Dermis blood vessel endothelial cell (primary cell): ENCODE measurements at places on chromosomes 3 and 15. TPM values are rescaled to one million over a fixed set of nuclear protein-coding genes. Genes with fewer than 3 reads are reported as not detected.

AGBL1 gene
- not detected in 2 replicates for total RNA-seq

SETMAR gene
- 9.1 and 10.6 TPM in 2 replicates for total RNA-seq

CISH gene
- total RNA-seq = 0.37 and 0.51 TPM in 2 replicates

GXYLT2 gene
- total RNA-seq = under 0.01 and 0.09 TPM in 2 replicates

LRRC31 gene
- total RNA-seq = not detected in 2 replicates

ISL2 gene
- total RNA-seq = 0.56 and 1.2 TPM in 2 replicates

GHSR gene
- total RNA-seq = not detected in 2 replicates

DNA sequence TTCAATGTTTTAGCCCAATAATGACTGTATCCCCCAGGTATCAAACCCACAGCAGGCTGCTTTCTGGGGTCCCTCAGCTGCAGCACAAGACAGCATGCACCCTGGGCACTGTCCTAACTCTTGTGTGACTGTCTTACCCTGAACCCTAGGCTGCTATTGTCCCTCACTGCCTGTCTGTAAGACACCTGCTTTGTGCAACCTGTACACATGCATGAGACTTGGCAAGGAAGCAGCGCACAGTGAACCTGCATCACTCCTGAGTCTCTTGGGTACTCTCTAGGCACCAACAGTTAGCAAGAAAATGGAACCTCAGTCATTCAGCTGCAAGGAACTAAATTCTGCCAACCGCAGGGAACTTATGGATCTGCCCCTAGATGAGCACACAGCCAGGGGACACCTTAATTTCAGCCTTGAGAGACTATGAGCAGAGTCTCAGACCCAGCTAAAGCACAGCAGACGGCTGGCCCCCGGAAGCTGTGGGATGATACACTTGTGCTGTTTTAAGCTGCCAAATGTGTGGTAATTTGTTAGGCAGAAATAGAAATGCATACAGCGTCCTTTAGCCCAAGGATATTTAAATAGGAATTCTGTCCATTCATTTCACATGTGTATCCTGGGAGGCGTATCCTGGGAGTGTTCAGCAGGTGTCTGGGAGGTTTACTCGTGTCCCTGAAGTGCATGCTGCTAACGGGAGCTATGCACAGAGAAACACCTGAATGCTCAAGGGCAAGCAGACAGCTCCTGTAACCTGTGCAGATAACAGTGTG is 223.8 kb downstream of the KLF13 start:
- DNase-seq = no peak

DNA sequence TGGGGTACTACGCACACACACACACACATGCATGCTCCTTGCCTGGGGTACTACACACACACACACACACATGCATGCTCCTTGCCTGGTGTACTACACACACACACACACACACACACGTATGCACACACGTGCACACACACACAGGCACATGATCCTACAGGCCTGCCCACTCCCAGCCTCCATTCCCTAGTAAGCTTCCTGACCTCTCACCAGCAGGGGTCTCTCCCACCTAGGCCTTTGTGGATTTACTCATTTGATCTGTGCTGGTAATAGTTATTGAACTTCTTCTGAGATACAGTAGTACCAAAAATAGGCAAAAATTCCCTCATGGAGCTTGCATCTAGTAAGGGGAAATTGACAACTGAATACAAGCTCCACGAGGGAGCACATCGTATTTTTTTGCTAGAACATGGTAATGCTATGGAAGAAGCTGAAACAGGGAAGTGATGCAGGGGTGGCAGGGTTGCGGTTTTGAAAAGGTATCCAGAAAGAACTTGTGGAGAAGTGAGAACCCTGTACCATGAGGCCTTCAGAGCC is 19.1 kb downstream of the TTC21A start:
- DNase-seq = peak; percentile 86

DNA sequence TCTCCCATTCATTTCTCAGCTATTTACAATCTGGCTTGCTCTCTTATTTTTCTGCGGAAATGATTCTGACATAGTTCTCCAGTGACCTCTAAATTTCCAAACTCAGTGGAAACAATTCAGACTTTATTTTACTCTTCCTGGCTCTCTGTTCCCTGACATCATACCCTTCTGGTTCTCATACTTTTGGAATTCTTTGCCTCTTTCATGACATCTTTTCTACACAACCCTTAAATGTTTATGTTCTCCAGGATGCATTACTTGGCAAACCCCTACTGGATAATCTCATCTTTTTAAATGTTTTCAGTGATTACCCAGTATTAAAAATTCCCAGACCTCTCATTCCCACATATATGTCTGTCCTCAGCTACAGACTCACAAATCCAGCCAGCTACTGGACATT is 23.9 kb upstream of the PLSCR4 start:
- peak; percentile 96 for DNase-seq

DNA sequence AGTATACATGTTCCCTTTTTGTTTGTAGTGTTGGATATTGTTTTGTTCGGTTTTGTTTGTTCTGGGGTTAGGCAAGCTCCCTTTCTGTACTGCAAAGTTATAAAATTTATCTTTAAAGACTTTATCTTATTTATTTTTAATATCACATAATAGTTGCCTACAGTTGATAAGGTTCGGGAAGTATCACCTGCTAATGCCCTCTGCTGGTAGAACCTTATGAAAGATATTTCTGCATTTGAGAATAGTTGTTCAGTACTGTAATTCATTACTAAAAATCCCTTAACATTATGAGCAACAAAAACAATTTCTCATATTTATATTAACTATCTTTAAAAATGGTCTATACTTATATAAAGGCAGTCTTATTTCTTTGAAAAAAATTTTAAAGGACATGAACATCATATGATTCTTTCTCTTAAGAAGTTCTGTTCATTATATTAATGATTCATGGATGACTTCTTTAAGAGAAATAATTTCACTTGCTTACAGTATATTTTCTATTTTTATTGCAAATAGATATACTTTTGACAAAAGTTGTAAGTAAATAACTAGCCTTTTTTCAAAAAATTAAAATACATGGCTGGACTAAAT is 1126.8 kb downstream of the SI start:
- DNase-seq = no peak

GRCh38 chr15:89367485-89368451 is 33.1 kb upstream of the POLG start:
- DNase-seq = peak; percentile 27

DNA sequence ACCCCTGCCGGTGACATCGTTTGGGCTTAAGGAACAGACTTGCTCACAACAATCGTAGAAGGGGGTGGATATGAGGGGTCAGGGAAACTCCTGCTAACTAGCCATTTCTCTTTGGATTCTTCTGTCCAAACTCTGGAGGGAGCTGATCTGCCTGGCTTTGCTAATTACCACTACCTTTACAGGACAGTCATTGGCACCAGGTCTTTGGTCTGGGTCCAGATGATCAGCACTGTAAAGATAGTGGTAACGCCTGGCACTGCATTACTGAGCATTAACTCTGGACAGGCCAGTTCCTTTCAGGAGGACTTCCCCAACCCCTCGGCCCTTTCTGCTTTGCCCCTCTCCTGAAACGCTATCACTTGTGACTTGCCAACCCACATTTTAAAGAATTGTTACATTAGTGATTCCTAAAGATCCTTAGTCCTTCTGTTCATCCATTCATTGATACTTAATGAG is 788 bp downstream of the UQCC5 start:
- no peak for DNase-seq

- no peak for DNase-seq
These were observed 47.3 kb downstream of the VGLL4 start for GRCh38 chr3:11596387-11596786.

DNA sequence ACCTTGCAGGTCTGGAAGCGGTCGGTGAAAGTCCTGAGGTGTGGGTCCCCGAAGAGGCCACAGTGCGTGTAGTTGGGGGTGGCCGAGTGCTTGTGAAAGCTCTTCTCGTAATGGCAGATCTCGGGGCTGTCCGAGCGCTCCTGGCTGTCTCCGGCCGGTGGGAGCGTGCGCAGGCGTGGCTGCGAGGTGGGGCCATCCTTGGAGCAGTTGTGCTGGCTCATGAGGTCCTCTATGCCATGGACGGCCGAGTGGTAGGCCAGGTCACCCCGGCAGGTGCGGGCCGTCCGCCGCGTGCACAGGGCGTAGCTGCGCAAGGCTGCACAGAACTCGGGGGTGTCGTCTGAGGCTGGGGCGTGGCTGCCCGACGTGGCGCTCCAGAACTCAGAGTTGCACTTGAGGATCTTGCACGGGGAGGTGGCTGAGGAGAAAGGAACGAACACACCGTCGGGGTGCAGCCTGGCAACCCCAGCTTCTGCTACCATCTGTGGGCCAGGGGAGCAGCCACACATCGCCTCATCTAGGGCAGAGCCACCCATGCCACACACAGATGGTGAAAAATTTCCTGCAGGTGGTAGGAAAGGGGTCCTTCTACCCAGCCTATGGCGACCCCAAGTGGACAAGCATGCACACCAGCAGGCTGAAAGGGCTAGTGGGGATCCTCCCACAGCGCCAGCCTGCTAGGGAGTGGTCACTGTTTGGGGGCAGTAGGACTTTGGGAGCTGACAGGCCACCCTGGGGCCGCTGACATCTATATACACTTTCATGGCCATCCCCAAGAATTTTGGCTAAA is 36.7 kb downstream of the RGMA start:
- no peak for DNase-seq

DNA sequence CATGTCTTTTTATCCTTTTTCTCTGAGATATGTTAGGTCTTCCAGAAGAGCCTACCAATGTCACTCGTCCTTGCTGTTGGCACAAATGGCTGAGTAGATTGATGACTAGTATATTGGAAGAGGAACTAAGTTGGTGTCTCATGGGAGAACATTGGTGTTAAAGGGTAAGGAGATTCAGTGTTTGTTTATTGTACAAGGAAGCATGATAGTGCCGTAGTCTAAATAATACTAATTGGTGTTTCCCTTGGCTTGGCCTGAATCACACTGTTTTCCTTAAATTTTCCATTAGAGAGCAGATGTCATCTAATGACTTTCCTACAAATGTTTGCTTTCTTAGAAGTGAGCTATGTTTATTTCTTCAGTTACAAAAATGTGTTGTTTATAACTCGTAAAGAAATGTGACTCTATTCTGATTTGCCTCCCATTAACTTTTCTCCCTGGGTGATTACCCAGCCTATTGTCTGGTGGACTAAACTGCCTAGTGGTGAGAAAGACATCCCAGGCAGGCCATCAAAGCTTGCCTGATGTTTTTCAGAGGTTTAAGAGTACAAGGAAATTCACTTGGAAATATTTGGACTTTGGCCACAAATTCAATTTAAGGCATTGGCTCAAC is 28.7 kb downstream of the ADAMTSL3 start:
- DNase-seq = no peak

GRCh38 chr15:88738796-88739195 is 64.4 kb upstream of the ACAN start:
- no peak for DNase-seq

GRCh38 chr15:31296219-31296645 is 30.4 kb upstream of the KLF13 start:
- DNase-seq = no peak
